Suprapubic skin (tissue), 4 donors: ENCODE measurements at places on chromosomes 1 and 21. TPM values are rescaled to one million over a fixed set of nuclear protein-coding genes. Genes with fewer than 3 reads are reported as not detected.
A peak's percentile ranks its signal among the peaks of the same experiment; 100 is the strongest.

ODR4 gene
- 18.5 TPM for total RNA-seq

CELA3B gene
- not detected for total RNA-seq

GRCh38 chr1:151036356-151036755 lies at the start of gene BNIPL:
BNIPL (plus strand) TSS chr1:151036586; CDS start chr1:151036726, 140 bp downstream.
- peak within 1 kb of the TSS; percentile 38 for H3K4me3 ChIP-seq
- H3K4me1 ChIP-seq = peaks cover 19% of the 10 kb centered on the region
- DNase-seq = no peak
- H3K27me3 ChIP-seq = no peaks in the 10 kb centered on the region
- peaks cover 25% of the 10 kb centered on the region for H3K36me3 ChIP-seq

KCNJ15 gene
- total RNA-seq = 4.6 TPM

DNA sequence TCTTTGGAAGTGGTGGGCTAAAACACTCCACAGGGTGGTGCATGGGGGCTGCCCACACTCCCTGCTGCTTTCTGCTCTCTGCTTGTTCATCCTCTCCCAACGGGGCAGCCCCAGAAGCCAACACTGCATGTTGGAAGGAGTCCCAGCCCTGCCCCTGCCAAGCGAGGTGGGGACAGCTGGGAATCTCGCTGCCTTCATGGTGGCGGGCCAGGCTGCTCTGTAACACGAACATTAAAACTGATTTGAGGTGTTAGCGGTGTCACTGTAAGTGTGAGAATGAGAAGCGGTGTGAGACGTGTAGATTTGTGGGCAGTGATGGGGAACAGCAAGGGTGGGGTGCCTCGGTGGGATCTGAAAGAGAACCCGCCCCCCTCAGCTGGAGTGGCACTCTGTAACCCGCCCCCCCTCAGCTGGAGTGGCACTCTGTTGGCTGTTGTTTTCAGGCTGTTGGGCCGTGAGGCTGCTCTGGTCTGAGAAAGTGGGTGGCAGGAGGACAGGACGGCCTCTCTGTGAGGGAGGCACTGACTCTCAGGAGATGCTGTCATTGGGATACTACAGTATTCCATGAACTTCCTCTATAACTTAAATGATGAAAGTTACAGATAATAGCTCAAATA lies 80.9 kb downstream of the PCBP3 start:
- no peak for DNase-seq
- H3K27me3 ChIP-seq = peaks cover 8% of the 10 kb centered on the region
- no peaks in the 10 kb centered on the region for H3K36me3 ChIP-seq
- no peak overlapping the region for H3K4me3 ChIP-seq
- H3K4me1 ChIP-seq = no peaks in the 10 kb centered on the region

C1orf141 gene
- total RNA-seq = not detected

- DNase-seq = no peak
- peaks cover 9% of the 10 kb centered on the region for H3K4me1 ChIP-seq
- H3K27me3 ChIP-seq = no peaks in the 10 kb centered on the region
- no peak overlapping the region for H3K4me3 ChIP-seq
- no peak overlapping the region for H3K27ac ChIP-seq
- H3K36me3 ChIP-seq = no peaks in the 10 kb centered on the region
These were observed 29.8 kb downstream of the UCK2 start for GRCh38 chr1:165857046-165857801.

DNA sequence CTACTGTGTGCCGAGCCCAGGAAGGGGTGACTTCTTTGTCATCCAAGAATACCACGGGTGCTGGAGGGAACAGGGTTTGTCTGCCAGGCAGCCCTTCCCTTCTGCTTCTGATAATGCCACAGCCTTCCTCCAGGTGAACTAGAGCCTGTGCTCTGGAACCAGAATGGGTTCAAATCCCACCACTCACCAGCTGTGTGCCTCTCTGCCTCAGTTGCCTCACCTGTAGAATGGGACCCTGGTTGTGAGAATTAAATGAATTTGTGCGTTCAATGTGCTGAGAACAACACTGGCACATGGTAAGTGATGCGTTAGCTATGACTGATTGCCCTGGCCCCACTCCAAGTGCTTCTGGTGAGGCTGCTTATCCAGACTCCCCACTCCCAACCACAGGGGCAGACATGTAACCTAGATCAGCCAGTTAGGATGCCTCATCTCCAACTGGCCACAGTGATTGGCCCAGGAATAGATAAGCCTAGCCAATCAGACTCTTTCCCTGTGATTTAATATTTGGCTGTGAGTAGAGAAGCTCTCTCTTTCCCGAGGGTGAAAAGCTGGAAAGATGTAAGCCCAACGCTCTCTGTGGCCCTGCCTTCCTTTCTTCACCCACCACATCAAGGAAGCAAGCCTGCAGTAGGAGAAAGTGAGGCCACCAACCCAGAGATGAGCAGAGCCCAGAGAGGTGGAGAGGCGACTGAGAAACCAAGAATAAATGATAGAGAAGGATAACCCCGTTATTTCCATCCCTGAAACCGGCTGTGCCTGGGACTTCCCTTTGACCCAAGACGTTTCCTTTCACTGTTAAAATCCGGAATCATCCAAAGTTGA lies 20.8 kb upstream of the LAPTM5 start:
- no peaks in the 10 kb centered on the region for H3K27me3 ChIP-seq
- no peak overlapping the region for H3K4me3 ChIP-seq
- H3K4me1 ChIP-seq = peaks cover 14% of the 10 kb centered on the region
- H3K27ac ChIP-seq = no peak overlapping the region
- DNase-seq = no peak

LHX4 gene
- total RNA-seq = 0.21 TPM

ASAP3 gene
- 74.7 TPM for total RNA-seq

NBPF14 gene
- 19.3 TPM for total RNA-seq

DNA sequence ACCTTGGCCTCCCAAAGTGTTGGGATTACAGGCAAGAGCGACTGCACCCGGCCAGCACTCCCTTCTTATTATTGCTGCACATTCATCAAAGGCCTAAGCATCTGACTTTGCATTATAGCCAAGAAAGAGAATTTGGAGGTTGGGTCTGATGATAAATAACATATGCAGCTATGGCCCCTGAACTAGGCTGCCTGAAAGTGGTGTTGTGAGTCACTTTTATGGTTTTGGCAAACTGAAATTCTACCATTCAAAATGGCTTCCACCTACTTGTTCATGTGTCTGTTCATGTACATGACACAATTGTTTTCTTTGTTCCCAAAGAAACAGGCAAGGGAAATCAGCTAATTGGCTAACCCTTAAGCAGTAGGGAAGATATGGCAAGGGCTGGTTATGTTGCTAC lies 25.0 kb upstream of the UAP1 start:
- H3K27ac ChIP-seq = no peak overlapping the region
- H3K36me3 ChIP-seq = no peaks in the 10 kb centered on the region
- peaks cover 3% of the 10 kb centered on the region for H3K4me1 ChIP-seq
- H3K27me3 ChIP-seq = no peaks in the 10 kb centered on the region
- no peak overlapping the region for H3K4me3 ChIP-seq

DNA sequence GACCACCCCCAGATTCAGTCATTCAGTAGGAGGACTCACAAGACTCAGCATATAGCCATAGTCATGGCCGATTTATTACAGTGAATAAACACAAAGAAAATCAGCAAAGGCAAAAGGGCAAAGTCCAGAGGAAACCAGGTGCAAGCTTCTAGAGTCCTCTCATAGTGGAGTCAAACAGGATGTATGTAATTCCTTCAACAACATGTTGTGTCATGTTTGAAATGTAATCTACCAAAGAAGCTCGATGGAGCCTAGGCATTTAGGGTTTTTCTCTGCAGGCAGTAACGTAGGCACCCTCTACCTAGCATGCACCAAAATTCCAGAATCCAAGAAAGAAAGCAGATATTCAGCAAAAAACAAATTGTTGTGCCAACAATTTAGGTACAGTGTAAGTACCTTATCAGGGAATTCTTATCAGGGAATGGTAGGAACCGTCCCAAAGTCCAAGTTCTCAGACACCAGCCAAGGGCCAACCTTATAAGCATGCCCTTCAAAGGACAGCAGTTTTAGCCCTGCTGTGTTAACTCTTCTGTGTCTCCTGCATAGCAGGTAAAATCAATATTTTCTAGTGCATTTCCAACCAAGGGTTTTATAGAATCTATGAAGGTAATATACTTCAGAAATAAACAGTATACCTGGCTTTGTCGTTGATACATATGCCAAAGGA lies 16.1 kb upstream of the SLAMF6 start:
- DNase-seq = no peak
- H3K4me3 ChIP-seq = no peak overlapping the region
- no peaks in the 10 kb centered on the region for H3K27me3 ChIP-seq
- no peaks in the 10 kb centered on the region for H3K4me1 ChIP-seq

IL24 gene
- not detected for total RNA-seq

- peaks cover 2% of the 10 kb centered on the region for H3K4me1 ChIP-seq
- no peaks in the 10 kb centered on the region for H3K27me3 ChIP-seq
- no peak overlapping the region for H3K4me3 ChIP-seq
- peak overlapping the region; percentile 14 for H3K27ac ChIP-seq
These were observed 20.6 kb downstream of the REG4 start for GRCh38 chr1:119790451-119791198.

UTS2 gene
- total RNA-seq = not detected

DNA sequence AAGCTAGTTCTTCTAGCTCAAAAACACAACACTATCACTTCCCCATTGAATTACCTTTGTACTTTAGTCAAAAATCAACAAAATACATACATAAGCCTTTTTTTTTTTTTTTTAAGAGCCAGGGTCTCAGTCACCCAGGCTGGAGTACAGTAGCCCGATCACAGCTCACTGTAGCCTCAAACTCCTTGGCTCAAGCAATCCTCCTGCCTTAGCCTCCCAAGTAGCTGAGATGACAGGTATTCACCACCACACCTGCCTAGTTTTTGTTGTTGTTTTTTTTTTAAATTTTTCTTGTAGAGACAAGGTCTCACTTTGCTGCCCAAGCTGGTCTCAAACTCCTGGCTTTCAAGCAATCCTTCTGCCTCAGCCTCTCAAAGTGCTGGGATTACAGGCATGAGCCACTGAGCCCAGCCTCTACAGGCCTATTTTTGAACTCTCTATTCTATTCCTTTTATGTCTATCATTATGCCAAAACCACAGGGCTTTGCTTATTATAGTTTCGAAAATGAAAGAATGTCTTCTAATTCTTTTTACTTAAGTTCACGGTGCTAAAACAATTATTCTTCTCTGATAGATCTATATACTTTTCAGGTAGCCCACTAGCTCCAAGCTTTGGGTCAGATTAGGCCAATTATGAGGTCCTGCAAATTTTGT lies 29.6 kb downstream of the GPBP1L1 start:
- no peak overlapping the region for H3K4me3 ChIP-seq
- peaks cover 86% of the 10 kb centered on the region for H3K36me3 ChIP-seq
- no peaks in the 10 kb centered on the region for H3K27me3 ChIP-seq
- peaks cover 3% of the 10 kb centered on the region for H3K4me1 ChIP-seq
- H3K27ac ChIP-seq = no peak overlapping the region
- no peak for DNase-seq

DNA sequence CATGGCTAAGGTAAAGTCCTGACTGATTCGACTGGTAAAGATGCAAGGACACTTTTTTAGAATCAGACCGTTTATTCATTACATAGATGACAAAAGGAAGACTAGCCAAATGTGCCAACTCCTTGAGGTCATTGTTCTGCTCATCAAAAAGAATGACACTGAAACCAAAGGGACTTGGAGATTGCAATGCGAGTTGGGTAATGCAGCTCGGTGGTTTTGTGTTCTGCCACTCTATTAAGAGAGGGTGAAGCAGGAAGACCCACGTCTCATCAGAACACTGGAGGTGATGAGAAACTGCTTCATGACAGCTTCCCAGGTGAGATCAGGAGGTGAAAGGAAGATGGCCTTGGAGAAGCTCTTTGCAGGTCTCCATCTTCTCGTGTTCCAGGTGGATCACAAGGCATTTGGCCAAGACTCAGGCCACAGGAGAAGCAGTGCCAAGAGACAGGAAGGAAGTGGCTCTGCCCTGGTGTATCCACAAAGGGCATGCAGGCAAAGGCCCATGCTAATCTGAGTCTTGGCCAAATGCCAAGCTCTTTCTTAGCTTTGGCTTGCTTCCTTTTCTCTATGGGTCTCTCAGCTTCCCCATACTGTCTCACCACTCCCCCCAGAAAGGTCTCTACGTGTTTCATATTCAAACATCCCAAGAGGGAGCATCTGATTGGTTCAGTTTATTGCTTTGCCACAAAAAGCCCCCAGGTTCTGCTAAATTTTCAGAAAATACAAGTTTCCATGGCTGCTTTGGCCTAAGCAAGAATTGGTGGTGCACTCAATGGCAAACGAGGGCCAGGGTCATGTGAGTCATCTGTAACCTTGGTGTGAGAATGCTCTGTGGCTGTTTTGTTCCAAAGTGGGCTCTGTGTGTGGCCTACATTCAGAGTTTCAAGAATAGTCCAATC lies 5.7 kb upstream of the CCT8 start:
- H3K36me3 ChIP-seq = no peaks in the 10 kb centered on the region
- no peak overlapping the region for H3K27ac ChIP-seq
- no peak for DNase-seq
- no peaks in the 10 kb centered on the region for H3K27me3 ChIP-seq

DNA sequence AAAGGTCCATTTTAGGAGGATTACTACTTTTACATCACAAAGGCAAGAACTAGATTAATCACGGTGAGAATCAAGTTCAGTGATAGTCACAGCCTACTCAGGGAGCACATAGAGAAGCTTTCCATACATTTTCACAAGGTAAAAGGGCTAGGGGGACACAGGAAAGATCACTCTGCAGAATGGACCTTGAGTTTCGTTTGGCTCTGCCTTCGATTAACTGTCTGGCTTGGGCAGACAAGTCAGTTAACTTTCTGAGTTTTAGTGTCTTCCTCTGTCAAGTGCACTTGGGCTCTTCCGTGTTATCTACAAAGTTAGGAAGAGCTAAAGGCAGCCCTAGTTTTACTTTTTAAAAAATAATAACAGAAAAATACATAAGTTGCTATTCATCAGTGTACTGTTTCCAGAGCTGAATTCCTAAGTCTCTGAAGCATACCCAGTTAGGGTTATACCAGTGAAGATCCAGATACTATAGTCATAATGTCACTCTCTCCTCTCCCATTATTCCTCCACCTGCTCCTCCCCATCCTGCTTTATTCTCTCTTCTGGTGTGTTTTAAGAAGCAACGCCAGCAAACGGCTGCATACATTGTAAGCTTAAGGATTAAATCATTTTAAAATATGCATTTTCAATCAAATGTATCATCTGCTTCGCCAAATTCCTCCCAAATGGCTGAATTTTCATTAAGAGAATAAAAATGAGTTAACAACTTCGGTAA lies 1.7 kb downstream of the CEP170 start:
- no peak for DNase-seq
- H3K4me3 ChIP-seq = peak overlapping the region; percentile 80
- no peaks in the 10 kb centered on the region for H3K36me3 ChIP-seq
- H3K27me3 ChIP-seq = no peaks in the 10 kb centered on the region
- H3K27ac ChIP-seq = peak overlapping the region; percentile 96

OR2AK2 gene
- not detected for total RNA-seq
